ENCODE measurements at places on chromosomes 1 and 21.

DNA sequence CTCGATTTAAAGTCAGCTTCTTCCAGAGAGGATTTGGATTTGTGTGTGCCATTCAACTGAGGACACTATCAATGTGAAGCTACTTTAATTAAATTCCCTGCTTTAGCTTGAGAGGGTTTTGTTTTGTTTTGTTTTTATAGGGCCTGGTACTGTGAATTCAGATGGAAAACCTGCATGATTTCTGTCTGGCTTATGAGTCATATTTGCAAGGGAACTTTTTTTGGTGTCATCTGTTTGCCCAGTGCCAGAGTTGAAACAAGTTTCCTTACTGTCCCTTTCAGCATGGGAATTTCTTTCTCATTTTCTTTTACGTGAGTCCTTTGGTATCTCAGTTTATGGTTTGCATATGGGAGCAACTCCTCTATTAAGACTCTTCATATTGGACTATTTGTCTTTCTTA lies 194.6 kb downstream of the GREM2 start:
- DNase-seq: no peak

DNA sequence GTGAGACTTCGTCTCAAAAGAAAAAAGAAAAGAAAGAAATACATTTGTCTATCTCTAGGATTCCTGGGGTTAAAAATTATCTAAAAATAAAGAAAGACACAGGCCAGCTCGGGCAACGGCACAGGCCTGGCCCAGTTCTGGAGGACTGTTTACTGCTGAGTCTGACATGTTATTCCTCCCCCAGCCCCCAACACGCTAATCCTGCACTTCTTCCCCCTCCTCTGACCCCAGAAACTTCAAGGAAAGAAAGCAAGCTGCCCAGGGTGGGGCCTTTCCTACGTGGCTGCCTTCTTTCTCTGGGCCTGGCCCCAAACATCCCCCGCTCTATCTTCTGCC lies 40.0 kb downstream of the ACOT7 start:
- no peak for DNase-seq

DNA sequence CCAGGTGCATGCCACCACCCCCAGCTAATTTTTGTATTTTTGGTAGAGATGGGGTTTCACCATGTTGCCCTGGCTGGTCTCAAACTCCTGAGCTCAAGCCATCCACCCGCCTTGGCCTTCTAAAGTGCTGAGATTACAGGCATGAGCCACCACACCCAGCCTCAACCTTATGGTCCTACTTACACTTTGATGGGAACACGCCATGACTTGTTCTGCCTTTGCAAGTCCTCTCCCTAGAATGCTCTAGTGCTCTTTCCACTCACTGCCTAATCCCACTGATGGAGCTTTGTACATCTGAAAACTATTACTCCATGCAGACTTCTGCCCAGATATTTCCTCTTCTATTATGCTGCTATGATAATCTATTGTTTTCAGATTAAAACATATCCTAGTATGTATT lies 174.3 kb downstream of the DAB1 start:
- DNase-seq: no peak

GRCh38 chr1:29669158-29669871 lies 433.0 kb downstream of the PTPRU start:
- no peak for DNase-seq

- DNase-seq: no peak
Observed at GRCh38 chr1:76070538-76070937, 4.0 kb upstream of the ST6GALNAC3 start.

GRCh38 chr21:33968080-33968994 lies 52.7 kb upstream of the ATP5PO start:
- no peak for DNase-seq
